Transverse colon (tissue), 4 donors: ENCODE measurements at places on chromosomes 7 and 10. TPM values are rescaled to one million over a fixed set of nuclear protein-coding genes. Genes with fewer than 3 reads are reported as not detected.

GRCh38 chr10:128420623-128421022 is 294.4 kb upstream of the MKI67 start:
- DNase-seq, result no peak

- no peak for DNase-seq
Measured at GRCh38 chr10:116430288-116430687, 2.6 kb downstream of the PNLIPRP3 start.

- DNase-seq, result no peak
Measured at GRCh38 chr7:124812764-124813163, 47.2 kb upstream of the GPR37 start.

GRCh38 chr10:60473557-60473956 is 83.9 kb upstream of the ANK3 start:
- no peak for DNase-seq

DNA sequence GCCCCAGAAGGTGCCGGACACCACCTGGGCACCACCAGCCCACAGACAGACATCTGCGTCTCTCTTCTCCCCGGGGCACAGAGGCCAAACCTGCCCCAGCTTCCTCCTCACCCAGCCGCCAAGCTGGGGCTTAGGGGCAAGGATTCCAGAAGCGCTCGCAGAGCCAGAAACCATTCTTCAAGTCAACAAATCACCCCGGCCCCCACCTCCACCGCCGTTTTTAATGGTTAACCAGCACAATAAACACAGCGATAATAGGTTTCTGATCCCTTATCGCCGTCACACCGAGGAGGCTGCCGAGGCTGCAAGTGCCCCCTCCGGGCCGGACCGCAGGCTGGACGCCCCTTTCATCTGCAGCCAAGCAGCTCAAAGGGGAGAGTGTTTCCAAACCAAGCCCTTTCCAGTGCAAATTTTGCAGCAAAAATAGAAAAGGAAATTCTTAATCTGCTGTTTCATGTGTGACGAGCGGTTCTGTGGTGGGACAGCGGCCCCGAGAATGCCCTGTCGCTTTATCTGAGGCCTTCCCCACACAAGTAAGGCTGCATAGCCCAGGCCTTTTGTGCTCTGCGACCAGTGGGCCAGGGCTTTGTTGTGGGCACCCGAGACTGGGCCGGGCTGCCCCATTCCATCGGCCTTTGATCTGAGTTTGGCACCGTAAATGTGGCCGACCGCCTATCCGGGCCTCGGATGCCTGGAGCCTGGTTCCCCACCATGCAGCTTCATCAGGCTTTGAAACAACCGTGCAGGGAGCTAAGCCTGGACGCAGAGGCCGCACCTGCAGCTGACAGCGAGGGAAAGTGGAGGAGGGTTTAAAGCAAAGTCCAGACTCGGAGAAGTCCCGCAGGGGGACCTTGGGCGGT is 83.2 kb downstream of the FOXL3 start:
- peak; percentile 65 for DNase-seq

DNA sequence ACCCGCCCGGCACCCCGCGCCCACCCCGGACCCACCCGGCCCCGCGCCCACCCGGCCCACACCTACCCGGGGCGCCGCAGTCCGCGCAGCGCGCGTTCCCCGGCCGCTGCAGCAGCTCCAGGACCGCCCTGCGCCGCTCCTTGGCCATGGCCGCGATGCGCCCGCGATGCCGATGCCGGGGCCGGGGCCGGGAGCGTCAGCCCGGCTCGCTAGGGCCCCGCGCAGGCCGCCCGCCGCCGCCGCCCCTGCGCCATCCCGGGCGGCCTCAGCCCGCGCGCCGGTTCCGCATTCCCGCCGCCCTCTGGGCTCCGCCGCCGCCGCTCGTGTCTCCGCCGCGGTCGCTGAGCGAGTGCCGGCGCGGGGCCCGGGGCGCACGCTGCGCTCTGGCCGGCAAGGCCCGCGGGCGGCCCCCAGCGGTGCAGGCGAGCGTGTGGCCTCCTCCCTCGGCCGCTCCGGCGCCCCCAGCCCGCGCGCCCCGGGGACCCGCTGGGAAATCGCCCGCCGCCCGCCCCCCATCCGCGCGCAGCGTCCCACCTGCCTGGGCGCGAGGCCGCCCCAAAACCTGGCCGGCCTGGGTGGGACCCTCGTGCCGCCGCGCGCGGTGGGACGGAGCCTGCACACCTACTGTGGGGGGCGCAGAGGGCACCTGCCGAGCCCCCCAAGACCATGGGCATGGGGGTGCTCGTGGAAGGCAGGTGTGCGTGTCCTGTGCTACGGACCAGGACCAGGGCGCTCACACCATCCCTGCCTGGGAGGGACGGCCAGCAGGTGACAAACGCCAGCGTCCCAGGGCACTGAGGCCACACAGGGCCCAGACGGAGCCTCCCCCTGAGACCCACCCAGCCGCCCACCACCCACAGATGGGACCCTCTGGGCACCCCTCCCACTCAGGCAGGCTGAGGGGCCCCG is at the start of gene ADAP1:
Gene ADAP1, minus strand, starts transcription at position 351 of the 909 bp plus-strand sequence. Its CDS starts 203 bp downstream, at position 148.
- DNase-seq, result peak; percentile 62

- no peak for DNase-seq
Measured at GRCh38 chr10:34912771-34913170, 97.7 kb upstream of the PARD3 start.

GRCh38 chr10:43365001-43365400 is 6.4 kb upstream of the FXYD4 start:
- no peak for DNase-seq

- DNase-seq, result no peak
Measured at GRCh38 chr7:148819697-148820360, 64.3 kb downstream of the EZH2 start.

DNA sequence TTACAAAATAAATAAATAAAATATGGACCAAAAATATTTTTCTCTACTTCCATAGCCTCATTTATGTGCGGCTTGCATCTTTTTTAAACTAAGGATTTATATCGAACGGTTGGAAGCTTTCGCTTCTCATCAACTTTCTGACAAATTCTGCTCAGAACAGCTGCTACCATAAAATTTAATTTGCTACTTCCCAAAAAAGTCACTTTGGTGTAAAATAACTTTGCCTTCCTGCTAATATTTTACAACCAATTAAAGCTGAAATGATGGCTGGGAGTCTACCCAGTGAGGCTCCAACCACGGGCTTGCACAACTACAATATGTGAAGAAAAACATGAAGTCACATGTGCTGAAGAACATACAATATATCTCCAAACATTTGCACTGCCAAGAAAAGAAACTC is 253.1 kb upstream of the NEBL start:
- no peak for DNase-seq

DNA sequence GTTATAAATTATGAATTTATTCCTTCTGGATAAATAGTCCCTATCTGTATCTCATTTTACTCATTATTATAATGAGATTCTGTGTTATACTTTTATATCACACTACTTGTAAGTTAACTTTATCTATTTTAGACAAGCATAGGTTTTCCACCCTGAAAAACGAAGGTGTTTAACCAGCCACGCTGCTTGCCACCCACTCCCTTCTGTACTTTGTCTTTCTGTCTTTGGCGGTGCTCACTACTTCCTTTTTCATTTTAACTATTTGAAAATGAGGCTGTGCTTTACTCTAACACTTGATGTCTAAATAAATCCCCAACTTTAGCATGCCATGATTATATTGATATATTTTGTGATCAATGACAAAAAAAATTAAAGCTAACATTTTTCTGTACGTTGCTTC is 952.9 kb downstream of the DNAJB9 start:
- DNase-seq, result no peak

GRCh38 chr7:99123571-99124033 is 20.3 kb downstream of the SMURF1 start:
- no peak for DNase-seq

- DNase-seq, result no peak
Measured at GRCh38 chr10:82277591-82277990, 402.6 kb downstream of the NRG3 start.

GRCh38 chr10:102596506-102596971 is 47.7 kb upstream of the TRIM8 start:
- peak; percentile 62 for DNase-seq

DNA sequence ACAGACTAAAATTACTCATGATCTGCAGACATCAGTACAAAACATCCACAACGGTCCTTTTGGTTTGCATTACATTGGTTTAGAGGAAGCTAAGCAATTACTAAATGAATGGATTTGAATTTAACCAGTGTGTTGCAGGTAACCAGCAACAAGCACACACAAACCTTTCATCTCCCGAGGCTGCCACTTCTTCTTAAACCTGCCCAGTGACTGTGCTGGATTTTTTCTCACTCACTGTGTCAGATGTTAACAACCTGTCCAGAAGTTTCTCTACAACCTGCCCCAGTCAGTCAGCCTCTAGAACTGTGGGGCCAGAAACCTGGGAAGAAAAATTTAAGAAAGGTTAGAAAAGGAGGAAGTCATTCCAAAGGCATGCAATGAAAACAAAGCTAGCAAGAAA is 2.4 kb upstream of the MEOX2 start:
- no peak for DNase-seq

DNA sequence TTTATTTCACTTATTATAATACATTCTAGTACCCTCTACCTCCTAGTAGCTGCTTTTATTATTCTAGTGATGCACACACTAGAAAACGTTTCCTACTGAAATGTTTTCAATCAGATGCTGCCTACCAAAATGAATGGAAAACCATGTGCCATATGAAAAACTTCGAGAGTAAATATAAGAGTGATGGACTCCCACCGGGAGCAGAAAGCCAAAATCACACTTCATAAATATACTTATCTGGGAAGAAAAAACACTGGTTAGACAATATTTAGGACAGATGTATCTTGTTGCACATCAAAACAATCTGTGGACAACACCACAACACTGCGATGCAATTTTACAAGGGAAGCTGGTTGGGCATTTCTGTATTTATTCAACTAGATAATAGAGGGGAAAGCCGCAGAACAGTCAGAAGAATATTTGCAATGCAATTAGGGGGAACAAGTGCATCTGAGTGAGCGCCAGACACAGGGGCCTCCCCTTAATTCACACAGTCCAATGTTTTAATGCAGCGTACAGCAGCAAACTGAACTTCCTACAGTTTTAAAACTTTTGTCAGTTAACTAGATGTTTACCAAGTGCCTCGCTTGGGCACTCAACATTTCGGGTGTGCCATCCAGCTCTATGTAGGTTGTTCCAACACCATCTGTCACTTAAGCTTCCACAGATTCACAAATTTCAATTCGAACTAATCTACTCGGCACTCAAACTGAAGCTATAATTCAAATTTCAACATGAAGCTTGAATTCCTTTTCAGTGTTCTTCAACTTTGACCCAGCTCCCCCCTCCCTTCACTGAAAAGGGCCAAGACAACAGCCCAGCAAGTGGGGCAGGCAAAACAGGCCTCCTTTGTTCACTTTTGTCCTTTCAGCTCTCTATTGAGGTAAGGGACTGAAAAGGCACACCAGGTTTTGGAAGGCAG is 7.4 kb downstream of the NRCAM start:
- no peak for DNase-seq

DNA sequence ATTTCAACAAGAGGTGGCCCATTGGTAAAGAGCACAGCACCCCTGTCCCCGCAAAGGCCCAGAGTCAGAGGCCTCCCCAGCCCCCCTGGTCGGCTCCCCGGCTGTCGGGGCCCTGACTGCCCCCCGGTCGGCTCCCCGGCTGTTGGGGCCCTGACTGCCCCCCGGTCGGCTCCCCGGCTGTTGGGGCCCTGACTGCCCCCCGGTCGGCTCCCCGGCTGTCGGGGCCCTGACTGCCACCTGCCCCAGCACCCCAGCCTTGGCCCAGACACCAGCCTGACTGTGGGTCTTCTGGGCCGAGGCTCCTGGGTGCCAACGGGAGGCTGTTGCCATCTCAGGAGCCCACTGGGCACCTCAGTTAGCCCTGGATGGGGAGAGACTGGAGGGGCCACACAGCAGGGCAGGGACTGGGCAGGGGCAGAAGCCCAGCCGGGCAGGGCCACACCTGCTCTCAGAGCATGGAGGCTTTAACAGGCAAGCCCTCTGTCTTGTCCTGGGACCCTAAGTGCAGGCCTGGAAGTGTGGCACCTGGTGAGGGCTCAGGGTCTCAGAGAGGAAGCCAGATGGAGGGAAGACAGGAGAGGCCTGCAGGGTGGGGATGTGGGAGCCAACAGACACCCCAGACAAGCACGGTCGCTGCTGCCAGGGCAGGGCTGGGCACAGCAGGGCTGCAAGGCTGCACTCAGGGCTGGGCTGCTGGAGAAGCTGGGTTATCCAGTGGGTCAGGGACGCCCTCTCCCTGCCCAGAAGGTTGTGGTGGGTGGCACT is 56.5 kb downstream of the JAKMIP3 start:
- no peak for DNase-seq

GRCh38 chr10:73906524-73907447 is 4.1 kb upstream of the PLAU start:
- peak; percentile 49 for DNase-seq

DNA sequence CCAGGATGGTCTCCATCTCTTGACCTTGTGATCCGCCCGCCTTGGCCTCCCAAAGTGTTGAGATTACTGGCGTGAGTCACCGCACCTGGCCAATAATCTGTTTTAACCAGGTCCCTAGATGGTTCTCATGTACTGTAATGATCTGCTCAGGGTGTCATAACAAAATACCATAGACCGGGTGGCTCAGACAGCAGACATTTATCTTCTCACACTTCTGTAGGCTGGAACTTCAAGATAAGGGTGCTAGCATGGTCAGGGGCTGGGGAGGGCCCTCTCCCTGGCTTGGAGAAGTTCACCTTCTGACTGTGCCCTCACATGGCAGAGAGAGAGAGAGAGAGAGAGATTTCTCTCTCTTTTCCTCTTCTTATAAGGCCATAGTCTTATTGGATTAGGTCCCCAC is 279.4 kb upstream of the LYZL1 start:
- DNase-seq, result no peak

DNA sequence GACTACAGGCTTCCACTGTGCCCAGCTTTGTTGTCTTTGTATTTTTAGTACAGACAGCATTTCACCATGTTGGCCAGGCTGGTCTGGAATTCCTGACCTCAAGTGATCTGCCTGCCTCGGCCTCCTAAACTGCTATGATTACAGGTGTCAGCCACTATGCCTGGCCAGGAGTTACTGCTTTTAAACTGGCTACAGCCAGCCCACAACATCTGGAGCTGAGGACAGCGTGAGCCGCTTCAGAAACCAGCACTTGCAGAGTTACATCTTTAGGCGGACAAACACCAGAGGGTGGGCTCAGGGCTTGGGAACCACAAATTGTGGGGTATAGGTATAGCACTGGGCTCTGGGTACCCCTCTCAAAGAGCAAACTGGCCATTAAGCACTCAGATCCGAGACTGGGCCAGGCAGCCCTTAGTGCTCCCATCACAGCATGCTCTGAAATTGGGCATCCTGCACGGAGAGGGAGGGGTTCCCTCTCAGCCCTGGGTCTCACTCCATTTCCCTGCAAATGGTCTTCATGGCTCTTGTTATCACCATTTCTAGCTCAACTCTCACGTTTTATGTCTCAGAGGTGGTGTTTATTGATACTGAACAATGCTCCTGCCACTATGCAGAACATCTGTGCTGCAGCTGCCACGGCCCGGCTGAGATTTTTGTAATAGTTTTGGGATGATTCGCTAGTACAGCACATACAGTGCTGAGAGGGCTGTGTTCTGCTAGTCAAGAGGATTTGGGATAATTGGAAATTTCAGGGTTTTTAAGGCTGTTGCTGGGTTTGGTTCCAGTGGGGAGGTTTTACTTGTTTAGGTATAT is 146.4 kb upstream of the LYZL2 start:
- peak; percentile 35 for DNase-seq

CHAT gene
- total RNA-seq, result not detected

TBL2 gene
- 47.9 TPM for total RNA-seq

ARL5B gene
- total RNA-seq, result 17.6 TPM

IFIT1B gene
- not detected for total RNA-seq

SPDYE9 gene
- total RNA-seq, result not detected

HMX2 gene
- total RNA-seq, result not detected

GBX1 gene
- total RNA-seq, result not detected

CELF2 gene
- total RNA-seq, result 29.2 TPM

OR2A1 gene
- total RNA-seq, result not detected

VTI1A gene
- 65.8 TPM for total RNA-seq

GSTO2 gene
- 1.9 TPM for total RNA-seq

SLC13A1 gene
- total RNA-seq, result not detected

ARHGEF5 gene
- total RNA-seq, result 76.5 TPM
